Kidney (tissue), 22 donors: ENCODE measurements at places on chromosomes 4 and X. TPM values are rescaled to one million over a fixed set of nuclear protein-coding genes. Genes with fewer than 3 reads are reported as not detected.

DNA sequence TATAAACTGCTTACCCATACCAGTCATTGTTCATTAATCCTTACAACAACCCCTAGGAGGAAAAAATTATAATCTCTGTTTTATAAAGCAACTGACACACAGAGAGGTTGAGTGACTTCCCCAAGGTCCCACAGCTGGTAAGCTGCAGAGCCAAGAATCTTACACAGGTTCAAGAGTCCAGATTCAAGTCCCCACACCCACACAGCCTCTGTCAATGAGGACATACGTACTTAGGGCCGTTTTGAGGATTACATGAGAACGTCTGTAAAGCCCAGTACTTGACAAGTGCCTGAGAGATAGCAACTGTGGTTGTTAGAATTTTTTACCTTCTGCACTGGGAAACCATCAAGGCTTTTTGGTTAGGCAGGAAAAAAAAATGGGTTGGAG lies 556 bp upstream of the SLC25A43 start:
- peak; percentile 28 for DNase-seq

- DNase-seq, result peak; percentile 29
Observed at GRCh38 chr4:158250321-158250720, 40.0 kb downstream of the TMEM144 start.

GRCh38 chrX:32176510-32176909 lies 1034.8 kb downstream of the DMD start:
- DNase-seq, result no peak

Gene FRG2
- polyA plus RNA-seq, result not detected

- peak; percentile 91 for DNase-seq
Observed at GRCh38 chrX:274904-275475, 6.2 kb upstream of the PLCXD1 start.

- no peak for DNase-seq
Observed at GRCh38 chr4:88327665-88328064, 43.3 kb upstream of the PPM1K start.

GRCh38 chrX:71183341-71183740 lies 38.7 kb downstream of the NLGN3 start:
- DNase-seq, result no peak

DNA sequence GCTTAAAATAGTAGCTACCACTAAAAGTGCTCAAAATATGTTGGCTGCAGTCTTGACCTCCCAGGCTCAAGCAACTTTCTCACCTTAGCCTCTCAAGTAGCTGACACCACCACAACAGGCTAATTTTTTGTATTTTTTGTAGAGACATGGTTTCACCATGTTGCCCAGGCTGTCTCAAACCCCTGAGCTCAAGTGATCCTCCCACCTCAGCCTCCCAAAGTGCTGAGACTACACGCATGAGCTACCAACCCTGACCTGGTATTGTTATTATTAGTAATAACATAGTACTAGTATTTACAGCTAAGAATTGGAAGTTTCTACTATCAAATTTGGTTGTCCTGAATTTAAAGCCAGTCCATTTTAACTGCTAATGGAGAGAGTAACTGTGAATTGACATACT lies 18.0 kb downstream of the STAP1 start:
- no peak for DNase-seq

Gene CYSLTR1
- polyA plus RNA-seq, result 1.5 TPM

- DNase-seq, result no peak
Observed at GRCh38 chrX:132837126-132837525, 121.3 kb downstream of the HS6ST2 start.

Gene TBX22
- not detected for polyA plus RNA-seq

DNA sequence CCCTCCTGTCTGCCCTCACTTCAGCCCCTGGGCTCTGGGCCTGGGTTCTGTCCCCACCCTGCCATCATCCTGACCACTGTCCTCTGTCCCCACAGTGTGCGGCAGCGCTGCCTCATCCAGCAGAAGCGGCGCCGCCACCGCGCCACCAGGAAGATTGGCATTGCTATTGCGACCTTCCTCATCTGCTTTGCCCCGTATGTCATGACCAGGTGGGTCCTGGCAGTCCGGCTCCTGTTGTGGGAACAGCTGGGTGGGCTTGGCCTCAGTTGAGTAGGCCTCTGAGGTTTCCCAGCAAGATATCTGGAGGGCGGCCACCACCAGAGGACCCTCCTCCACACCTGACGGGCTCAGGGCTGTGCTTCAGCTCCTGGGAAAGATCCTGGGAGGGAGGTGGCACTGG lies 2.2 kb downstream of the GPR78 start:
- DNase-seq, result no peak

Gene SMIM10
- 5.2 TPM for polyA plus RNA-seq

DNA sequence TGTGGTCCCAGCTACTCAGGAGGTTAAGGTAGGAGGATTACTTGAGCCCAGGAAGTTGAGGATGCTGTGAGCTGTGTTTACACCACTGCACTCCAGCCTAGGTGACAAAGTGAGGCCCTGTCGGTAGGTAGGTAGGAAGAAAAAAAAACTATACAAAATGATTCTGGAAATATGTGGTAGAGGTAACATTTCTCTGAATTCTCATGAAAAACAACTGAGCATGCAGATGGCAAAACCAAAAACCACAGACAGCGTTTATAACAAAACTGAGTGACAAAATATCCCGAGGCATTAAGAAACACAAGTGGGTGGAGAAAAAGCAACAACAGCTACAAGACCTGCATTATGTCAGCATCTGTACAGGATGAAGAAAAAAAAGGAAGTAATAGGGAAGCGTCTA lies 211.7 kb downstream of the DLG3 start:
- DNase-seq, result no peak

- DNase-seq, result no peak
Observed at GRCh38 chr4:147808447-147808846, 76.6 kb downstream of the ARHGAP10 start.

Gene TMPRSS11D
- polyA plus RNA-seq, result not detected

DNA sequence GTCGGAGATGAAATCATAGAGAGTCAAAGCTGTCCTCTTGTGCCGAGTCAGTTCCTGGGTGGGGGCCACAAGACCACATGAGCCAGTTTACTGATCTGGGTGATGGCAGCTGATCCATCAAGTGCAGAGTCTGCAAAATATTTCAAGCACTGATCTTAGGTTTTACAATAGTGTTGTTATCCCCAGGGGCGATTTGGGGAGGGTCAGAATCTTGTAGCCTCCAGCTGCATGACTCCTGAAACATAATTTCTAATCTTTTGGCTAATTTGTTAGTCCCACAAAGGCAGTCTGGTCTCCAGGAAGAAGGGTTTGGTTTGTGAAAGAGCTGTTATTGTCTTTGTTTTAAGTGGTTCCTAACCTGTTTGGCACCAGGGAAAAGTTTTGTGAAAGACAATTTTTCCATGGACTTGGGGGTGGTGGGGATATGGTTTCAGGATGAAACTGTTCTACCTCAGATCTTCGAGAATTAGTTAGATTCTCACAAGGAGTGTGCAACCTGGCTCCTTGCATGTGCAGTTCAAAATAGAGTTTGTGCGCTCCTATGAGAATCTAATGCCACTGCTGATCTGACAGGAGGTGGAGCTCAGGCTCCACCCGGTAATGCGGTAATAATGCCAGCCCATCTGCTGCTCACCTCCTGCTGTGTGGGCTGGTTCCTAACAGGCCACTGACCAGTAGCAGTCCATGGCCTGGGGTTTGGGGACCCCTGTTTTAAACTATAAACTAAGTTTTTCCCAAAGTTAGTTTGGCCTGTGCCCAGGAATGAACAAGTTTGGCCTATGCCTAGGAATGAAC lies 29.2 kb downstream of the METAP1 start:
- no peak for DNase-seq

GRCh38 chr4:73018595-73018994 lies 50.9 kb downstream of the COX18 start:
- no peak for DNase-seq

DNA sequence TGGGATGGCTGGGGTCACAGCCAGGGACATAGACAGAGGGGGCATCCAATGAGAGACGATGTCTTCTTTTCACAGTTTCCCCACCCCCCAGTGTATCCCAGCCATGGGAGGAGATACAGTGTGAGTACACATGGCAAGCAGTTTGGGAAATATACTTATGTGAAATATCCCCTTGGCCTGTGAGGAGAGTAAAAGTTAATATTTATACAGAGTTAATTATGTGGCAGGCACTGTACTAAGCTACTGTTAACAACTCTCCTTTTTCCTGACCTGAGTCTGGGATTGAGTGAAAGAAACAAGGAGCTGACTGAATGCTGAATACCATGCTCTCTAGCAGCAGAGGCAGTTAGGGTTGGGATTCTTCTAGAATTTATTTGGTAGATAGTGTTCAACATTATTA lies 35.3 kb downstream of the HCCS start:
- no peak for DNase-seq

DNA sequence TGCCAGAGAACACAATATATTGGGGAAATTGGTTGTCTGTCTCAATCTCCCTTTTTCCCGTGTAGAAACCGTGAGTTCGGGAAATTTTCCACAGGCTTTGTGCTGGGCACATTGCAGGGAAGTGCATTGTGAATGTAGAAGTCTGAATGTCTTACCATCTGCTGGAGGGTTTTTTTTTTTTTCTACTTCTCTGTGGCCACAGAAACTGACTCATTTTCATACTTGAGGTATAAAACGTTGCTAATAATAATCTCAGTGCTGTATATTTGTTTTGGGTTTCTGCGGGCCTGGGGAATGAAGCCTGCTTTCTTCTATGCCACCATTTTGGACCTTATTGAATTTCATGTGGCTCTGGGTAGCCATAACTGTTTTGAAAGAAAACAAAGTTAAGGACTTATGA lies 1001.2 kb downstream of the STIM2 start:
- DNase-seq, result no peak
